ENCODE measurements at places on chromosomes 7 and 10. TPM values are rescaled to one million over a fixed set of nuclear protein-coding genes. Genes with fewer than 3 reads are reported as not detected.

The HYAL4 gene
- not detected for total RNA-seq

The LSM5 gene
- 32.7 TPM for total RNA-seq

The SPRN gene
- total RNA-seq = 2.2 TPM

- H3K36me3 ChIP-seq = no peaks in the 10 kb centered on the region
- no peak overlapping the region for H3K4me3 ChIP-seq
- H3K27me3 ChIP-seq = no peaks in the 10 kb centered on the region
- H3K4me1 ChIP-seq = peaks cover 7% of the 10 kb centered on the region
These were observed 3.7 kb downstream of the AGR2 start for GRCh38 chr7:16801111-16801542.

DNA sequence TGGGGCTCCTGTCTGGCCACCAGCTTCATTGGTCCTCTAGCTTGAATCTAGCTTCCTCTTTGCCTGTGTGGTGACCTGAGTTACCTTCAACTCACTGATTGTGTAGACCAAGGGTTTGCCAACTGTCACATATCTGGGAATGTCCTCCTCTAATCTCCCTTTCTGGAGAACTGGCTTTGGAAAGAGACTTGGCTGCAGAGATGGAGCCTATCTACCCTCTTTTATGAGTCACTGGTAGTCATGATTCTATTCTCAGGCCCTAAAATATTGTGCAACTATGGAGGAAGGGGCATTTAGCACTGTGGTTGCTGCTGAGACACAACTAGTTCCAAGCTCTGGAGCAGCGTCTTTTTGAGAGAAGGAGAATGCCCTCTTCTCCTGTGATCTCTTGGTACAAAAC lies 691.3 kb downstream of the KCNMA1 start:
- H3K27me3 ChIP-seq = no peaks in the 10 kb centered on the region
- DNase-seq = no peak
- H3K4me1 ChIP-seq = peaks cover 6% of the 10 kb centered on the region
- peaks cover 31% of the 10 kb centered on the region for H3K36me3 ChIP-seq
- H3K27ac ChIP-seq = no peak overlapping the region

DNA sequence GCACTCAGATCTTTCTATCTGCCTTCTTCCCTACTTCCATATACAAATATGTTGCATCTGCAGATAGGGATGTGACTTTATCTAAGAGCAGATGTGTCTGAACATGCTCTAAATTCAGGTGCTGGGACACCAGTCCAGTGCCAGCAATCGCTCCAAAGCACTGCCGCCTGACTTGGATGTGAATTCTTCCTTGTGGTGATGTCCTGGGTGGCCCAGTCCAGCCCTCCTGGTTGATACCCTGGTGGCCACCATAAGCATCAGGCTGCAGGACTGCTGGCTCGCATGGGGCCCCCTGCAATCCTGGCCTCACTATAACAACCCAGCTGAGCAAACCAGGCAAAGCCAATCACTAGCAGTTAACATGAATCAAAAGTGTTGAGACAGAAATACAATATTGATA lies 149.2 kb upstream of the PDE1C start:
- no peaks in the 10 kb centered on the region for H3K36me3 ChIP-seq
- no peak overlapping the region for H3K27ac ChIP-seq
- no peak overlapping the region for H3K4me3 ChIP-seq
- DNase-seq = peak; percentile 57
- peaks cover 5% of the 10 kb centered on the region for H3K4me1 ChIP-seq
